Stimulated activated CD8-positive, alpha-beta memory T cell treated with anti-CD3 and anti-CD28 coated beads, Interleukin-4, amount 100 ng/mL, for 1 hour (primary cell): ENCODE measurements at places on chromosomes 4 and X.

DNA sequence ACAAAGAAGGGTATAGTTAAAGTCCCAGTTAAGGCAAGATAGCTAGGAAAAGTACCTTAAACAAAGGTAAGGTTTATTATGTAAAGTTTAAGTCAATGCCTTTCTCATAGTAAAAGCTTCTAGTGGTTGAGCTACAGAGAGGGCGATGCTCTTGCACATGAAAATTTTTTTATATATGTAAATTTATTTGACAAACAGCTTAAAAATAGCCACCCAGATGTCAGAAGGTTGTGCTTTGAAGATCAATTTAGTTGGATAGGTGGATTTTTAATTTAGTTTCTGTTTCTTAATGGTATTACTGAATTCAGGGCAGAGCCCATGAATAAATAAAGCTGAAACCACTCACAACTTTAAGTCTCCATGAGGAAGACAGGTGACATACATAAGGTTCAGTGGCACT, 29.4 kb upstream of the PPP1R2C start:
- no peak for DNase-seq

GRCh38 chr4:79178760-79179159, 147.1 kb downstream of the NAA11 start:
- DNase-seq, result no peak

- no peak for DNase-seq
These were observed 177.4 kb downstream of the DCHS2 start for GRCh38 chr4:154314248-154314647.

DNA sequence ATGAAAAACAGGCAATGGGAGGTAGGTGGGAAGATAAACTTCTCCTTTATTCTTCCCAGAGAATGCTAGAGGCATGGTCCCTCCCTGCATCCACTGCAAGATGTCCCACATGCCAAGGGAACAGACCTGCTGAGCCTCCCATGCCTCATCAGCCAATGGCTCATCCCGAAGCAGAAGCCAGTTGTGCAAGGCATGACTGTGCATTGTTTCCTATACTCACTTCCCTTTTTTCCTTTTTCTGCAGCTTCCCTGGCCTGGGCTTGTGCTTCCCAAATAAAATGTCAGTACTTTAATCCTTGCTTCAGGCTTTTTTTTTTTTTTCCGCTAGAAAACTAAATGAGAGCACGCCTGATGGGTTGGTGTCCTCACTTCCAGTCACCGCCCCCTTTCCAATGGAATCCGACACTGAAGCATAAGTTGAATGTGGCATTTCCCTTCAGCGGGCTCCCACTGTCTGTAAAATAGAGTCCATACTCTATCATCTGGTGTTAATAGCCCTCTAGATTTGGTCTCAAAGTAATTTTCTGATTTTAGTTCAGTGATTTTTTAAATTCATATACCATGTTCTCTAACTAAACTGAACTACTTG, 239.0 kb upstream of the JADE1 start:
- DNase-seq, result no peak

GRCh38 chrX:653306-653705, 22.7 kb downstream of the SHOX start:
- DNase-seq, result no peak

- DNase-seq, result no peak
These were observed 60.0 kb upstream of the PAK3 start for GRCh38 chrX:111035991-111036390.
